ENCODE measurements at places on chromosomes 3 and 15. TPM values are rescaled to one million over a fixed set of nuclear protein-coding genes. Genes with fewer than 3 reads are reported as not detected.

ZSCAN2 gene
- total RNA-seq, result 5.8 TPM

AADACL2 gene
- total RNA-seq, result not detected

ACVR2B gene
- 5.2 TPM for total RNA-seq

SV2B gene
- 0.99 TPM for total RNA-seq
